ENCODE measurements at places on chromosomes 5 and 9. TPM values are rescaled to one million over a fixed set of nuclear protein-coding genes. Genes with fewer than 3 reads are reported as not detected.

IL13 gene
- not detected for total RNA-seq

TMCO6 gene
- 19.0 TPM for total RNA-seq

GPR151 gene
- not detected for total RNA-seq

PCDHB4 gene
- 5.8 TPM for total RNA-seq

FBP1 gene
- 27.3 TPM for total RNA-seq

TAF11L10 gene
- total RNA-seq, result not detected

C7 gene
- 849 TPM for total RNA-seq

GZMA gene
- 6.1 TPM for total RNA-seq

GDNF gene
- total RNA-seq, result 0.88 TPM

EGFL7 gene
- 140 TPM for total RNA-seq

DNLZ gene
- total RNA-seq, result 22.1 TPM

IFNB1 gene
- not detected for total RNA-seq

RIMOC1 gene
- total RNA-seq, result 28.9 TPM

TMEM171 gene
- total RNA-seq, result 15.4 TPM

PAEP gene
- not detected for total RNA-seq

GPRIN1 gene
- 1.3 TPM for total RNA-seq

IL33 gene
- 22.7 TPM for total RNA-seq
